ENCODE measurements at places on chromosomes 1 and 21.

GRCh38 chr1:7528386-7529198 lies 242.5 kb upstream of the VAMP3 start:
- DNase-seq = peak; percentile 8

DNA sequence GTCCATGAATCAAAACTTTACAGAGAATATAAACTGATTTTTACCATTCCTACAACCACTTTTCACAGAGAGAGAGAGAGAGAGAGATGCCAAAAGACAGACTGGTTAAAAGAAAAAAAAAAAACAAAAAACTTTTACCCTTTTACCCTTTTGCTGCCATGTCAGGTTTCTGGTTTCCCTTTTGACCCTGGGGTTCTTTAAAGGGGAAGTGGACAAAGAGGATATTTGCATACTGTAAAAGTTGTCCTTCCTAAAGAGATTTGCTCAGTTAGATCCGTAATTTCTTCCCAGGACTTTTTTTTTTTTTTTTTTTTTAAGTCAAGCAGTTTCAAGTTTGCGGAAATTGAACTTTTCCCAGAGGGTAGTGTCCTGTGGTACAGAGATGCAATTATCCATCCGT lies 287.8 kb upstream of the RGS18 start:
- DNase-seq = no peak

DNA sequence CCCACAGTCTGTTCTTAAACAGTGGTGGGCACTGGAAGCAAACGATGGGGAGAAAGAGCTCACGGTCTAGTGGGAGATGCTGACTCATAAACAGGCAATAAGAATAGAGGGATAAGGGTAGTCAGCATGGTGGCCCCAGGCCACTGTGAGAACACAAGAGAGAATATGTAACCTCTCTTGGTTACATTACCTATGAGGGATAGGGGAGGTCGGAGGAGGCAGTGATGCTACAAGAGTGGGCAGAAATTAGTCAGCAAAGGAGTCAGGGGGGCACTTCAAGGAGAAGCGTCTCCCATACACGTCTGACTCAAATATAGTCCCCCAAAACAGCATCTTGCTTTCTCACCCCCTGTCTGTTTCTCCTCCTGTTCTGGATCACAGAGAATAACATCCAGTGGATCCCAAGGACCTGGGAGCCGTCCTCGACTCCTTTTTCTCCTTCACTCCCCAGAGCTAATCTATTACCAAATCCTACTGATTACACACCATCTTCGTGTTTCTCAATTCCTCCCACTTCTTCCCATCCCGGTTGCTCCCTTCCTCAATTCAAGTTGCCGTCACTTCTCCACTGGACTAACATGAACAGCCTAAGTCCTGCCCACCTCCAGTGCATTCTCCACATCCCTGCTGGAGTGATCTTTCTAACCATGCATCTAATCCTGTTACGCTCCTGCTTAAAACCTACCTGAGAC lies 2.1 kb downstream of the SLAMF8 start:
- DNase-seq = no peak

DNA sequence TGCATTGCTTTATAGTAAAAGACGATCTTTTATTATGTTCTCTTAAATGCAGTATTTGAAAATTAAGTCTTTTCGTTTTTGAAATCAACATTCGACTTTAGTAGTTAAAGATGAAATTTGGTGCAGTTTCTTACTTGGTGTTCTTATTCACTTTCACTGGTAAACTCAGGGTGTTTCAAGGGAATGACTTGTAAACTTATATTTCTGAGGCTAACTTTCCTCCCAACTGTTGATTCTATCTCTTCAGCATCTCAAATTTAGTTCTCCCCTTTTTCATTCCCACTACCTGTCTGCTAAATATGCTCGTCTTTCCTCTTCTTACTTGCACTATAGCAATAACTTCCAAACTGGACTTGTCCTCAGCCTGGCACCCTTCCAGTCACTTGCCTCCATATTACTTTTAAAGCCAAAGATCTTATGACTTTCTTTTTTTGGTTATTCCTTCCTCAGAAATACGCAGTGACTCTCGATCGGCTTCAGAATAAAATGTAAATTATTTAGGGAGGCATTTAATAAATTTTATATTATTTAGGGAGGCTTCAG lies 988 bp downstream of the SLC35A3 start:
- DNase-seq = peak; percentile 62

DNA sequence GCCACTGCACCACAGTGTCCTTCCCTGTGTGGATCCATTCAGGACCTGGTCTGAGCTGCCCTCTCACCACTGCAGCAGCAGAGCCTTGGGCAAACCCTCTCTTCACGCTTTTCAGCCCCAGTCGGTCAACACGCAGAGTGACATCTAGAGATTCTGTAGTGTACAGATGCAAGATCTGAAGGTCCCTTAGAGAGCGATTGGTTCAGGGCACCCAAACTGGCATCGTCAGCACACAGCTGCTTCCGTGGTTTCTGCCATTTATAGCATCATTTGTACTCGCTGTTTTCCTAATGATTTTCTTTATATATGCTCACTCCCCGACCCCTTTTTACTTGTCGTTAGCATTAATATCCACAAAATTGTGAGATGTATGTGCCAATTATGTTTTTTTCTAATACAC lies 1.5 kb upstream of the ASCL5 start:
- no peak for DNase-seq

Data from mucosa of descending colon (tissue), 3 donors.